Glomerular endothelial cell (primary cell): ENCODE measurements at places on chromosomes 2 and 18. TPM values are rescaled to one million over a fixed set of nuclear protein-coding genes. Genes with fewer than 3 reads are reported as not detected.

C18orf54 gene
- total RNA-seq, result 5.7 and 6.1 TPM in 2 replicates

GLI2 gene
- 1.7 and 3.7 TPM in 2 replicates for total RNA-seq

SPDYA gene
- 0.39 TPM in 1 of 2 replicates, not detected in the other for total RNA-seq

RGPD4 gene
- not detected in 2 replicates for total RNA-seq

CFAP65 gene
- not detected in 2 replicates for total RNA-seq

SERPINB13 gene
- total RNA-seq, result not detected in 2 replicates

MROH2A gene
- not detected in 2 replicates for total RNA-seq

SIX3 gene
- total RNA-seq, result not detected in 2 replicates

C2orf80 gene
- total RNA-seq, result not detected in 2 replicates

SERPINB7 gene
- 0.58 and 0.82 TPM in 2 replicates for total RNA-seq

CXCR1 gene
- total RNA-seq, result not detected in 2 replicates

LOXL3 gene
- total RNA-seq, result 1.1 and 2.7 TPM in 2 replicates

ABCB11 gene
- total RNA-seq, result 0.18 TPM in 1 of 2 replicates, not detected in the other

TUBB8B gene
- total RNA-seq, result not detected in 2 replicates

C1QL2 gene
- total RNA-seq, result not detected in 2 replicates

FTCDNL1 gene
- total RNA-seq, result 1.3 TPM in 1 of 2 replicates, not detected in the other

DNER gene
- 5.4 and 13.4 TPM in 2 replicates for total RNA-seq

DRC1 gene
- not detected in 2 replicates for total RNA-seq

TRABD2A gene
- total RNA-seq, result 1.3 and 4.5 TPM in 2 replicates

CPSF3 gene
- total RNA-seq, result 29.1 and 44.6 TPM in 2 replicates

LYPD6 gene
- total RNA-seq, result 1.1 and 1.5 TPM in 2 replicates

ERFE gene
- 34.1 and 64.1 TPM in 2 replicates for total RNA-seq

DLX2 gene
- 0.41 TPM in 1 of 2 replicates, not detected in the other for total RNA-seq

TMEM200C gene
- total RNA-seq, result 0.29 and 0.58 TPM in 2 replicates

TFPI gene
- total RNA-seq, result 182 and 224 TPM in 2 replicates

NT5C1B gene
- total RNA-seq, result not detected in 2 replicates

SLC5A7 gene
- total RNA-seq, result not detected in 2 replicates

FAM237A gene
- total RNA-seq, result not detected in 2 replicates

TMEM169 gene
- total RNA-seq, result 0.29 and 1.8 TPM in 2 replicates

MGAT4A gene
- 60.4 and 68.4 TPM in 2 replicates for total RNA-seq

ALK gene
- not detected in 2 replicates for total RNA-seq

EFHD1 gene
- 1.6 and 1.9 TPM in 2 replicates for total RNA-seq

TAF1B gene
- total RNA-seq, result 8.5 and 14.4 TPM in 2 replicates

TMEM178A gene
- total RNA-seq, result 0.68 and 1.9 TPM in 2 replicates

CRYGD gene
- total RNA-seq, result not detected in 2 replicates

CAPN13 gene
- not detected in 2 replicates for total RNA-seq

PFN4 gene
- 2.7 TPM in 1 of 2 replicates, not detected in the other for total RNA-seq

VSNL1 gene
- not detected in 2 replicates for total RNA-seq

MYO3B gene
- total RNA-seq, result not detected in 2 replicates

CPS1 gene
- 0.34 and 0.53 TPM in 2 replicates for total RNA-seq

SP5 gene
- total RNA-seq, result 0.06 TPM in 1 of 2 replicates, not detected in the other

GCG gene
- total RNA-seq, result not detected in 2 replicates

DIS3L2 gene
- 22.3 and 33.5 TPM in 2 replicates for total RNA-seq

B4GALT6 gene
- total RNA-seq, result 10.2 and 11.8 TPM in 2 replicates

FAP gene
- 17.8 and 50.0 TPM in 2 replicates for total RNA-seq

TUBA3E gene
- total RNA-seq, result not detected in 2 replicates

SCN2A gene
- total RNA-seq, result 0.06 and 0.10 TPM in 2 replicates

VWA3B gene
- total RNA-seq, result not detected in 2 replicates

PAX8 gene
- total RNA-seq, result 21.9 and 30.2 TPM in 2 replicates

ASB18 gene
- total RNA-seq, result not detected in 2 replicates

SCN9A gene
- 9.3 and 10.0 TPM in 2 replicates for total RNA-seq
